ENCODE measurements at places on chromosomes 2 and 18.

DNA sequence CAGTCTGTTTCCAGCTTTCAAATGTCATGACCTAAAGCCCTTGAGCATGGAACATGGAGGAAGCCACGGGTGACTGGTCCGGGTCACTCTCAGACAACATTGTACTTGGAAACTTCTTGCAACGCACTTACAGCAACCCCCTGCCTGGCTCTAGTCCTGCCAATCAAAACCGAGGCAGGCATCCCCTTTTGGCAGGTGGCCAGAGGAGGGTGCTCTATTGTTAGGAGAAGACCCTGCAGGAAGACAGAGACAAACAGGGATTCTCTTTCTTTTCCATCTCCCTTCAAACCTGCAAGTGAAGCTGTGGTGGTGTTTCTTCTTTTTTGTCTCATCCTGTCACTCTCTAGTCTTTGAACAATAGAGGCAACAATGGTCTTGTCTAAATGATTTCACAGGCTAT is 667.2 kb downstream of the ZEB2 start:
- no peak for DNase-seq

- no peak for DNase-seq
Observed at GRCh38 chr2:105329197-105329554, 359 bp downstream of the TGFBRAP1 start.

- no peak for DNase-seq
Observed at GRCh38 chr18:49685231-49685942, 123.5 kb downstream of the LIPG start.

- DNase-seq, result no peak
Observed at GRCh38 chr18:50142441-50143120, 52.4 kb downstream of the MYO5B start.

GRCh38 chr2:202006301-202006700 is 27.4 kb upstream of the FZD7 start:
- DNase-seq, result no peak

GRCh38 chr2:216222650-216223352 is 113.7 kb downstream of the XRCC5 start:
- no peak for DNase-seq

DNA sequence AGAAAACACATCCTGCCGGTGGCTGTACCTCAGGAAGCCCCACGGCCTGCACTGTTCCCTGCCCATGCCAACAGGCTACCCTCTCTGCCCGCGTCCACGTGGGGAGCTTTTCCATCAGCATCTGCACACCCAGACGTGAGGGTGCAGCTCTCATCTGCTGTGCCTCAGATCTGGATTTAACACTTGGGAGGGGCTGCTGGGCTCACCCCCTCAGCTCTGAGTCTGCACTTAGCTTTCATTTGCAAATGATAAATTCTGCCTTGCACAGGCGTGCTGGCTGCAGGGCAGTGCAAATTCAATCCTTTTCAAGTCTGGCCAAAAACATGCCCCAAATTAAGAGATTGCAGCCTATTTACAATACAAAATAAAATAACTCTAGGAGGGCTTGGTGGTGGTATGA is 245.7 kb downstream of the TWIST2 start:
- DNase-seq, result no peak

DNA sequence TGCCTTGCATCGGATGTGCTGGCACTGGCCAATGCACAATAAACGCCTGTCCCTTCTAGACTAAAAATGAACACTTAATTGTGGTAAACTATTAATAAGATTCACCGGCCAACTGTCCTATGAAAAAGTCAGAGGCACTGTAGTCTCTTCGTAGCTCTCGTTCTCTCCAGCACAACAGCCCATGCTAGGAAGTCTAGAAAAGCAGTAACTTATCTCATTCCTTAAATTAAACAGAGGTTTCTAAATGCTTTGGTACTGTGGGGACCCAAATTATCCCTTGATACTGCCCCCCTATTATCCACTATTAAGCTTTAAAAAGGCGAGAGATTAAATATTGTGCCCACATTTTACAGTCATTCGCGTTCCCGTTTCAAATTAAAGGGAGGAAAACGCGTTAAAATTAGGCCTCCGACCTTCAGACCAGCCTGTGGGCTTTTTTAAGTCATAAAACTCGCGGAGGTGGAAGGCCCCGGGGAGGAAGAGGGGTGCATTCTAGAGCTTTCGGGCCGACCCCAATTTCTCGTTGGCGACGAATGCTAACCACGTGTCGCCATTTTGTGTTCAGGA is 1.5 kb upstream of the PCBP1 start:
- no peak for DNase-seq

DNA sequence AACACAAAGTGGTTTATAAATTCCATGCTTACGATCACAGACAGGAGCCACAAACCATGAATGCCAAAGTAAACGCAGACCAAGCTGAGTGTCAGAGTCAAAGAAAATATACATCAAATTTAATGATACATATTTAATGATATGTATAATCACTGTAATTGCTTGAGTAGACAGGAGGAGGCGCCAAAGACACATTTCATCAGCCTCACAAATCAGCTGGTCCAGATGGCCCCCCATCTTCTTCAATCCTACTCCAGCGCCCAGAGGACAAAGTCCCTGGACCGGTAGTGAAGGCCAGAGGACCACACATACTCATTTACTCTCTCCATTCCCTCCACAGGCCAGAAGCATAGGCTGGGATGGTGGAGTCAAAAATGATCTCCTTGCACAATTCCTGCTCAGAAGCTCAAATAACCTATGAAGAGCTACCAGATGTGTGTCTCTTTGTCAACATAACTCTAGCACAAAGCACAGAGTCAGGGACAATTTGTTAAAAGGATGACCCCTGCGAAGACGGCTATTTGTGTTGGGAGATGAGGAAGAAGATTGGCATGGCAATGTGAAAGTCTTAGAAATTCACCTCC is 149.3 kb upstream of the PGAP1 start:
- DNase-seq, result no peak

GRCh38 chr2:203432811-203433210 is 102.3 kb downstream of the RAPH1 start:
- no peak for DNase-seq

- DNase-seq, result no peak
Observed at GRCh38 chr2:239341146-239341732, 59.6 kb downstream of the HDAC4 start.

- DNase-seq, result no peak
Observed at GRCh38 chr18:11565716-11566115, 43.7 kb upstream of the SLC35G4 start.

- DNase-seq, result no peak
Observed at GRCh38 chr2:234308813-234309195, 188.1 kb downstream of the ARL4C start.

GRCh38 chr2:235521844-235522243 is 28.0 kb downstream of the AGAP1 start:
- no peak for DNase-seq

DNA sequence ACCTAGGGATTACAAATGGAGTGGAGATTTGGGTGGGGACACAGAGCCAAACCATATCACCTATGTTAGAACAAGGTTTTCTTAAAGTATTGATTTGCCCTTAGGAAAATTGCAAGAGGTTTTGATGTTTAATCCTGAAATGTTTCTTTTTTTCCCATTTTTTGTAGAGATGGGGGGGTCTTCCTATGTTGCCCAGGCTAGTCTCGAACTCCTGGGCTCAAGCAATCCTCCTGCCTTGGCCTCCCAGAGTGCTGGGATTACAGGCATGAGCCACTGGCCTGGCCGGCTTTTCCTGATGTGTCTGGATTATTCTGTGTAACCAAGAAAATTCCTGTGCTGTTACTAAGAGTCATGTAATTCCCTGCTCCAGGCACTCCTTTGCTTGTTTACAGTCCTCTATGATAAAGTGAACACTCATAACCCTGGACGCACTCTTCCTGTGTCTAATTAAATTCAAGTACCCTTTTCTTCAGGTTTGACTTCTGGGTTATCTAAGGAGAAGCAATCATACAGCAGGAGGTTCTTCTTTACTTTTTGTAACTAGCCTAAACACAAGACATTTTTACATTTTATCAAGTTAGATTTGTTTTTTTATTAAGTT is 15.0 kb upstream of the CTDP1 start:
- no peak for DNase-seq

DNA sequence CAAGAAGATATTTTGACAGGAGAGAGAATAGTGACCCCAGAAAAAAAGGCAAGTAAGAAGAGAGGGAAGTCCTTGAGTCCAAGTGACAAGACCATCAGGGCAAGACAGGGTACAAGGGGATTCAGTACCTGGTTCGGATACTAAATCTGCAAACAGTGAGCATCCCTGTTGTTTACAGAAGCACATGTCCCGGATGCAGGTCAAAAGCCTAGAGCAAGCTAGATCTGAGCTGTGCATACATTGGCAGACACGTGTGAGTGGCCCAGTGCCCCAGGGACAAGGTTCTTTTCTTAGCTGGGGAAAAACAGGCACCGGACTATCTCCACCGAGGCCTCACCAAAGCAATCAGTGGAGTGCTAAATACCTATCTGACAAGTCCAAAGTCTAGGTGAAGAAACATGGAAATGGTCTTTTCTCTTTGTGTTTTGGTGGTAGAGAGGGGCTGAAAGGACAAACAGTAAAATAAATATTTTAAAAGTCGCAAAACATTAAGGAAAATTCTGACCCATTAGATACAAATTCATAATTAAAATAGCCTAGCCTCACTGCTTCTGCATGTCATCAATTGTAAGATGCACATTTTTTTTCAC is 165.2 kb downstream of the SUCLG1 start:
- no peak for DNase-seq

GRCh38 chr2:170361090-170361936 is 183.4 kb downstream of the MYO3B start:
- peak; percentile 43 for DNase-seq

GRCh38 chr2:46855805-46856204 is 59.8 kb downstream of the MCFD2 start:
- DNase-seq, result no peak

GRCh38 chr2:111896024-111896423 is 2.4 kb upstream of the MERTK start:
- DNase-seq, result no peak

DNA sequence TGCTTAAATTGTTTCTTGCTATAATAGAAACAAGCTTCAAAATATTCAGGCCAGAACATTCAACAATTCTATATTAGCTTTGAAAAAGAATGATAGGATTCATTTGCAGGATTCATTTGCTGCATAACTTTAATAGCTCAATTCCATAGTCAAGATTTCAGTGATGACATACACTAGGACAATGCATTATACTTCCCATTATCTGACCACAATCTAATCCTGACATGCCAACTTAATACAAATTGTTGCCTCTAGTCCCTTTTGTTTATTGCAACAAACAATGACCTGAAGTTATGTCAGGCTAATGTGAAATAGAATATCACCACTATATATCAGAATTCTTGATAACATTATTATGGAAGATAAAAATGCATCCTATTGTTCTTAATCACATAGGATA is 169.4 kb downstream of the DNAH7 start:
- DNase-seq, result no peak

DNA sequence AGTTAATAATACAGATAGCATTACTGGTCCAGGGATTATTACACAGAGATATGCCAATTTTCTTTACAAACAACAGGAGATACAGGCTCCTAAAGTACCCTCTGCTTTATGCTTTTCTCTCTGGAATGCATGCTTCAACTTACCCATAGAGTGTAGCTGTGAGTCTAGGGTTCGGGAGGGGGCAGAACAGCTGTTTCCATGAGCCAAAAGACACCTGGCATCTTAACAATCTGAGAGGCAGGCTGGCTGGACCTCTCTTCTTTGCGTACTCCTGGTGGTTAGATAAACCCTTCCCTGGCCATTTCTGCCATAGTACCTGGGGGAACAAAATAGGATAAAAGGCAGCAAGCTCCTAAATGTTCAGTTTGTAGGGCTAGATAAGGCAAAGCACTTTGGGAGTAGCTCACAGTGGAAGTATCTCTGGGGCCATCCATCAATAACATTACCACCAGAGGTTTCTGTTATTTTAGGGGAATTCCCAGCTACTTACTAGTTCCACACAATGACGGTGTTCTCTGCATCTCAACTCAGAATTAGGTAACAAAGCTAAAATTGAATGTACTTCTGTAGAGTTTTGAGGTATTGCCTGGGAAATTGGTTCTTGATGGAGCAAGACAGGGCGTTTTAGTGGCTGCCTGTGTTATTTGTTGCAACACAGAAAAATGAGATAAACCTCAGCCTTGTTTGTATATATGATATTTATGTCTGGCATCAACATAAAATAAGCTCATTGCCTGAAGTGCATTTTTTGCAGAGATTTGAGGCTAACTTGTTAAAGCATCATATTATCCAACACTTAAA is 6.2 kb upstream of the CCDC85A start:
- no peak for DNase-seq

GRCh38 chr2:15788455-15788829 is 151.9 kb upstream of the MYCN start:
- DNase-seq, result no peak

DNA sequence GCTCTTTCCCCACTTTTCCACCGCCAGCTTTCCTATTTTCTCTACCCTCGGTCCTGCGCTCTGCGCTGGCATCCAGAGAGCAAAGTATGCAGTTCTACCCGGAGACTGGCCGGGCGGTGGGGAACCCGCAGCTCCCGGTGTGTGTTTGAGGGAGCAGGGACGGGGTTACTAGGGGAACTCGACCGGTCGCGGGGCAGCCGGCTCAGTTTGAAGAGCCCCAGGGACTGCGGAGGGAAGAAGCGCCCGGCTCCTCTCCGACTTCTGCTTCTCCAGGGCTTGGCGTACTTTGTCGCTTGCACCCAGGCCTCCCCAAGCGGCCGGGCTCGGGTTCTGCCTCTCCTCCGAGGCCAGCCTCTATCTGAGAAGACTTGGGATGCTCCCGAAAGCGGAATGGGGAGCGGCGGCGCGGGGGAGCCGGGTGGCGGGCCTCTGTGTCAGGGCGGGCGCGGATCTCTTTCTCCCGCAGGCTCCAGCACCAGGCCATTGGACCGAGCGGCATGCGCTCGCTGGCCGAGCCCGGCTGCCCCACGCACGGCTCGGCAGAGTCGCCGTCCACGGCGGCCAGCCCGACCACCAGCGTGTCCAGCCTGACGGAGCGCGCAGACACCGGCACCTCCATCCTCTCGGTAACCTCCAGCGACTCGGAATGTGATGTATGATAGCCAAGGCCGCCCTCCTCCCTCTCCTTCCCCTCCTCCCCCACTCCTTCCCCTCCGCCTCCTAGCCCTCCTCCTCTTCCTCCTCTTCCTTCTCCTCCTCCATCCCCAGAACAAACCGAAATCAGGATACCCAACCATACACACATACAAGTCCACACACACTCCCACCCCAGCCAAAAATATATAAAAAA is 2.8 kb downstream of the SIX3 start:
- no peak for DNase-seq

DNA sequence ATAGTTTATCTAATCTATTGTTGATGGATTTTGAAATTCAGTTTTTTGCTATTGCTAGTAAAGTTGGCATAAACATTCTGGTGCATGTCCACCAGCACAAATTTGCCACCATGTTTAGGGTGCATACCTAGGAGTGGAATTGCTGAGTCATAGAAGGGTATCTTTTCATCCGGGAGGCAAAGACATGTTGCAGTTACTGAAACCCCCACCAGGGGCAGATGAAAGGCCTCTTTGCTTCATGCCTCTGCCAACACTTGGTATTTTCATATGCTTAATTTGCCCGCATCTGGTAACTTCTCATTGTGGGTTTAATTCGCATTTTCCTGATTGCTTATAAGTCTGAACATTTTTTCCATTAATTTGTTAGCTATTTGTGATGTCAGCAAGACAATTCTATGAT is 8.2 kb downstream of the DCC start:
- DNase-seq, result no peak

- DNase-seq, result peak; percentile 63
Observed at GRCh38 chr2:70919672-70920366, 15.9 kb upstream of the ATP6V1B1 start.

Data from stimulated activated CD4-positive, alpha-beta T cell treated with anti-CD3 and anti-CD28 coated beads, Interleukin-1b, Interleukin-23, amount 100 ng/mL, for 24 hours (primary cell).